ENCODE measurements at places on chromosomes 12 and 14.
A peak's percentile ranks its signal among the peaks of the same experiment; 100 is the strongest.

DNA sequence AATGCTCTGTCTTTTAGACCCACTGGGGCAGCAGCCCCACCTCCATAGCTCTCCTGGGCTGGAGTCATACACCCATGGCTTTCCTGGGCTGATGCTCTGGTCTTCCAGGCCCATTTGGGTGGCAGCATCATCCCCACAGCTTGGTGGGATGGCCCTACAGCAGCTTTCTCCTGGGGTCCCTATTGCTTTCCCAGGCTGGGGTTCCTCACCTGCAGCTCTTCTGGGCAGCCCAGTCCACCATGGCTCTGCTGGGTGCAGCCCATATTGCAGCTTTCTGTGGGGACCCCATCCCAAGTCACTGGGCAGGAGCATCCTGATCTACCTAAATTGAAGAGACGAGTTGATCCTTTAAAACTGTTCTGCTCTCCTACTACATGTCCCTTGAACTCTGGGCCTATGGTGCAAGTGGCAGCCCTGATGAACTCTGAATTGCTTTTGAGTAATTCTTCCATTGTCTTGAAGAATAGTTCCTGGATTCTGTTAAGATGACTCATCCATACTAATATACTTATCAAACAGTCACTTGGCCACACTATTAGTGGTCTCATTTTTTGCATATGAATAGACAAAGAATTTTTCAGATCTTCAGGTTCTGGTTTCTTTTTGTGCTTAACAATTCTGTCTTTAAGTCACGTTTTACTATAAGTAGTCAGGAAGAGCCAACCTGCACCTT is 390.1 kb downstream of the DPF3 start:
- no peak overlapping the region for H3K27ac ChIP-seq
- no peaks in the 10 kb centered on the region for H3K4me1 ChIP-seq
- H3K4me3 ChIP-seq = no peak overlapping the region
- no peaks in the 10 kb centered on the region for H3K36me3 ChIP-seq
- DNase-seq = no peak

DNA sequence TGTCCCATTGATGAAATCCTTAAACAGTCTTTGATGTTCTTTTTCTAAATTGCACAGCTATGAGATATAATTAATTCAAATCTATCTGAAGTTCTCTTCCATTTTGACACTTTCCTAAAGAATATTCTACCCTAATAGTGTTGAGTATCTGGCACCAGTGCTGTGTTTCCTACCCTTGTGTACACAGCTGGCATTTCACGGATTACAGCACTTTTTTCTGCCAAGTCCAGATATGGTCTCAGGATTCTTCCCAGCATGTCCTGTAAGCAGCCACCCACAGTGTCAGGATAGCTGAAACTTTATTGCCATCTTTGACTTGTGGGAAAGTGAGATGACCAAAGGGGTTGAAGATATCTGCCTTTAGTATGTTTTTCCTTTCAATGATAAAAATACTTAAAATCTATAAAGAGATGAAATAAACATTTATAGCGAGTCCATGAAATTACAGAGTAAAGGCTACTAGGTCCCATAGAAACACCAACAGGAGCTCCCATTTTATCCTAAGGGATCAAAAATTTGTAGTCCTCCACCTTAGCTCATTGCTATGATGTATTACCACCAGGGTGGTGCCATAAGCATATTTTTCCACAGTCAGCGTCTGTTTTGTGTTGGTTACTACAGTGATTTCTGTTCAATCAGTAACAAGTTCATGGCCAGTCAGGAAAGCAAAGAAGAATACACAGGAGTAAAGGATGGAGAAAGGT is 96.7 kb downstream of the TRHDE start:
- no peak for DNase-seq
- H3K27ac ChIP-seq = no peak overlapping the region
- H3K36me3 ChIP-seq = no peaks in the 10 kb centered on the region

GRCh38 chr12:501722-502447 is 42.1 kb downstream of the B4GALNT3 start:
- no peaks in the 10 kb centered on the region for H3K27me3 ChIP-seq
- no peak overlapping the region for H3K4me3 ChIP-seq
- no peak for DNase-seq
- H3K36me3 ChIP-seq = no peaks in the 10 kb centered on the region
- no peaks in the 10 kb centered on the region for H3K4me1 ChIP-seq

GRCh38 chr12:17661250-17661649 is 428.7 kb downstream of the RERGL start:
- H3K4me1 ChIP-seq = no peaks in the 10 kb centered on the region
- no peaks in the 10 kb centered on the region for H3K27me3 ChIP-seq
- DNase-seq = no peak
- no peaks in the 10 kb centered on the region for H3K36me3 ChIP-seq
- no peak overlapping the region for H3K4me3 ChIP-seq

DNA sequence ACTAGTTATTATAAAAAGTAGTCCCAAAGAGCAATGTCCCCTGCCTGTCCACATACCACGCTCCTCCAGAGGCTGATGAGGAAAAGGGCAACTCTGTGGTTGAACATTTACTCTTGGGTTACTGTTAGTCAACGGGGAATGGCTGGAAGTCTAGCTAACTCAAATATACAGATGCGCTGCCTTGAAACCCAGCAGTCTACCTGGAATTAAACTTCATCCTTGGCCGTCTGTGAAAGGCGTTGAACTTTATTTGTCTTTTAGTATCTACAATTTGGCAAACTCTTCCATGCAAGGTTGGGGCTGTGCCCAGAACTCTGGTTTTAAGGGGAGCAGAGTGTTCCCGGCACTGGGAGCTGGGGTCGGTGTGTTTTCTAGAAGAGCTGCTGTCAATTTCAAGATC is 3.9 kb upstream of the MEG3 start:
- H3K4me3 ChIP-seq = no peak overlapping the region
- H3K4me1 ChIP-seq = peaks cover 2% of the 10 kb centered on the region
- DNase-seq = peak; percentile 34
- H3K36me3 ChIP-seq = no peaks in the 10 kb centered on the region
- H3K27ac ChIP-seq = no peak overlapping the region

- no peak for DNase-seq
- no peaks in the 10 kb centered on the region for H3K36me3 ChIP-seq
- H3K27me3 ChIP-seq = no peaks in the 10 kb centered on the region
- no peak overlapping the region for H3K27ac ChIP-seq
- H3K4me3 ChIP-seq = no peak overlapping the region
- H3K4me1 ChIP-seq = no peaks in the 10 kb centered on the region
Measured at GRCh38 chr12:41903014-41903708, 241.5 kb downstream of the GXYLT1 start.

- no peaks in the 10 kb centered on the region for H3K27me3 ChIP-seq
- DNase-seq = peak; percentile 55
- no peak overlapping the region for H3K4me3 ChIP-seq
- H3K4me1 ChIP-seq = no peaks in the 10 kb centered on the region
- no peak overlapping the region for H3K27ac ChIP-seq
Measured at GRCh38 chr12:132550014-132550802, 60.2 kb downstream of the LRCOL1 start.

DNA sequence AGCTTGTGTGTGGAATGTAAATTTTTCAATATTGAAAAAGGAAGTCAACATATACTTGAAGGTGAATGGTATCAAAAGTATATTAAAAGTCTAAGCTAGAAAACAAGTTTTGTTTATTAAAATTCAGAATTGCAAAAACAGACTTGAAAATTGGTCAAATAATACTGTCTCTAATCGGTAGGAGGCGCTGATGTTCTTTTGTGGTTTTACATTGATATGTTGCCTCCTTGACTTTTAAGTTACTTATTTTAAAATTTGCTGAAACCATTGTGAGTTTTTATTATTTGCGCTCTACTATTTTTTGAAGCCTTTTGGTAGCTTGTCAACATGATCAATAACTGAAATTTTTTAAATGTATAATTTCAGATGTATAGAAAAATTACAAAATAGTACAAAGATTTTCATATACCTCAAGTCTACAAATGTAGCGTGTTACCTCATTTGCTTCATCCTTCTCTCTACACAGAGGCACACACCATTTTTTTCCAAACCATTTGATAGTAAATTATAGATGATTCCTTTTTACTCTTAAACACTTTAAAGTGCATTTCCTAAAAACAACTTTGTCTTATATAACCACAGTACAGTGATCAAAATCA is 6.9 kb downstream of the RTRAF start:
- no peaks in the 10 kb centered on the region for H3K36me3 ChIP-seq
- H3K27ac ChIP-seq = no peak overlapping the region
- H3K27me3 ChIP-seq = no peaks in the 10 kb centered on the region

- no peaks in the 10 kb centered on the region for H3K27me3 ChIP-seq
- peaks cover 2% of the 10 kb centered on the region for H3K4me1 ChIP-seq
- no peak overlapping the region for H3K4me3 ChIP-seq
- H3K27ac ChIP-seq = no peak overlapping the region
- H3K36me3 ChIP-seq = no peaks in the 10 kb centered on the region
Measured at GRCh38 chr12:14779834-14780233, 23.4 kb downstream of the WBP11 start.

DNA sequence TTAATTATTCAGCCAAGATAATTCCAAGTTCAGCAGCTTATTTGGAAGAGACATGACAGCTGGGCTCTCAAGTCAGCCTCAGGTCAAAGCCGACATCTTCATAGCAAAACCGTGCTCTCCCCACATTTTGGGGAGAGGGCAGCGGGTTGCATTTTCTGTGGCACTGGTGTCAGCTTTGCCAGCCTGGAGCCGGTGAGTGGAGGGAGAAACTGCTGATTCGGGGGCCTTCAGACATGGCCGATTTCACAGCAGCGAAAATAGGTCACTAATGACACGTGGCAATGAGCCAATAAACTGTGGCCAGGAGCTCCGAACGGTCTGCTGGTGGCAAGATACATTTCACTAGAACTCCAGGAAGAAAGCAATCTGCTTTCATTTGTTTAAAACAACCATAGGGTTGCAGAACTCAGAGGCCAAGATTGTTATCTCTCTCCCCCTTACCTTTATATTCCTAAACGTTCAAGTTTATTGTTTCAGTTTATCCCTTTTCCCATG is 173.2 kb downstream of the CAND1 start:
- peaks cover 2% of the 10 kb centered on the region for H3K4me1 ChIP-seq
- no peaks in the 10 kb centered on the region for H3K36me3 ChIP-seq
- no peak overlapping the region for H3K27ac ChIP-seq
- DNase-seq = no peak
- H3K27me3 ChIP-seq = no peaks in the 10 kb centered on the region

DNA sequence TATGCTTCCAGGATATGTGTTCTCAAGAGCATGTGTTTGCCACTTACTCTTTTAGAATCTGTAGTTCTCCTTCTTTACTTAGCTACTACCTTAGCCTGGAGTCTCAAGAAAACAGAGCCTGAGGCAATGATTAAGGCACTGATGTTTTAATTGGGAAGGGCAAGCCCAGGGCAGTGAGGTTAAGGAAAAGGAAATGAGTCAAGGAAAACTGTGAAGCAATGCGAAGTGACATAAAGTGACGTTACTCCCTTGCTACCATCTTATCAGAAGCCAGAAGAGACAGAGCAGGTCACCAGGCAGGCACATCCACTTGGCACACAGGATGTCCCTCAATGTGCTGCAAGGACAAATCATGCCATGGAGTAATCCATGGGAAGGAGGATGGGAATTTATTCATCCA is 11.3 kb upstream of the EML5 start:
- no peaks in the 10 kb centered on the region for H3K36me3 ChIP-seq
- no peak overlapping the region for H3K27ac ChIP-seq
- H3K4me1 ChIP-seq = no peaks in the 10 kb centered on the region
- H3K4me3 ChIP-seq = no peak overlapping the region
- no peak for DNase-seq

GRCh38 chr12:107519906-107520859 is 165.4 kb upstream of the PWP1 start:
- H3K27ac ChIP-seq = no peak overlapping the region
- no peak for DNase-seq
- no peaks in the 10 kb centered on the region for H3K4me1 ChIP-seq

DNA sequence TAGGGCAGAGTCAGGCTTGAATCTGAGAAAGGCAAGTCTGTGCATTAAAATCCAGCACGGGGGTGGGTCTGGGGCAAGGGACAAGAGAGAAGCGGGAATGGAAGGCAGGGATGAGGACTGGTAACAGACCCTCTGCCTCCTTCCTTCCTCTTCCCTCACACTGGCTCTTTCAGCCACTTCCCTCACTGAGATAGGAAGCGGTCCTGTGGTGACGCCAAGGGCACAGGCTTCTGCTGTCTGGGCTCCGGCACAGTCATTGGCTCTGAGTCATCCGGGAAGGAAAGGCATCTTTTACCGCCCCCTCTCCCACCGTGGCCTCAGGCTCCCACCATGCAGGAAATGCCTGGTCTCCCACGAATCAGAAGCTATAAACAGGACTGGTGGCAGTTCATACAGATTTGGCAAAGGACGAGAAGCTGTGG is 70.2 kb downstream of the ETV6 start:
- H3K4me1 ChIP-seq = peaks cover 5% of the 10 kb centered on the region
- H3K36me3 ChIP-seq = no peaks in the 10 kb centered on the region
- H3K27ac ChIP-seq = no peak overlapping the region

DNA sequence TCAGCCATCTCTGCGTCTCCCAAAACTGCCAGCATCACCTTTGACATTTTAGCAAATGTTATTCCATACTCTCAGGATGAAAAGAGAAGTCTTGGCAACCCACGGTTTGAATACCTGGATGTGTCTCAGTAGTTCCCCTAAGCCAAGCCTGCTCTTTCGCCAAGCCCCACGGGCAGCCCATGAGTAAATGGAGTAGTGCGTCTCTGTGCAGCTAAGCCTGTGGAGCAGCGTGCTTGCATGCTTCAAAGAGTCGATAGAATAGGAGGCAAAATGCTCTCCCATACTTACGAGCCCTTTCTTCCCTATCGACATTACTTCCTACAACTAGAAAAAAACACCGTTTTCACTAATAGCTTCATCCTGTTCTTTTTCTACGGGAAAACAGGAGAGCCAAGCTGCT is 634.5 kb upstream of the TMEM132C start:
- H3K4me1 ChIP-seq = no peaks in the 10 kb centered on the region
- DNase-seq = no peak
- no peaks in the 10 kb centered on the region for H3K27me3 ChIP-seq
- H3K36me3 ChIP-seq = no peaks in the 10 kb centered on the region

DNA sequence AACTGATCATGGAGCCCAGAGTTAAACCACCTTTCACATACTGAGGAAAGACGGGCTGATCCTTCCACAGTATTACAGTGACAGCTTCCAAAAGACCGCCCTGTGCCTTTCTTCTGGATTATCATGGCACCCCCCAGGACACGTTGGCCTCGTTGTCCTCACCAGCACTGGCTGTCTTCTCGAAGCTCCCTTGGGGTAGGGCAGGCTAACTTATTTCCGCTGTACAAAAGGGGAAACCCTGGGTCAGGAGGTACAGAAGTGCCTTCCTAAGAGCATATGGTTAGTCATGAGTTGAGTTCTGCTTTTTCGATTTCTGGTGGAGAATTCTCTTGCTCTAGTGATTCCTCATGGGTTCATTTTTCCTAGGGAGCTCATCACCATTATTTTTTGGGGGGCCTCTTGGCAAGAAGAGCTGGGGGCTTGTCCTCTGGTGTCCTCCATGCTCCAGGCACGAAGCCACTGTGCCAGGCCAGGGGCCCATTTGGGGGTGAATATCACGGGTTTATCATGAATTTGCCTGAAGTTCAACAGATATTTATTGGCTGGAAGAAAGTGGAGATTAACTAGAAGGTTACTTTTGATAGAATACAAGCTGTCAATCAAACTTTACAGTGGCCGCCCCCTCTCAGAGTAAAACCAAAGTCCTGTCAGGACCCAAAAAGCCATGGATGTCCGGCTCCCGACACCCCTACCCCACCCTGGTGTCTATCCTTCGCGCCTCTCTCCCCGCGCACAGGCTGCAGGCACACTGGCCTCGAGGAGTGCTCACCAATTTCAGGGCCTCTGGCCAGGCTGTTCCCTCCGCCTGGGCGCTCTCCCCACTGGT is 8.8 kb upstream of the TRAF3 start:
- H3K27ac ChIP-seq = no peak overlapping the region
- H3K36me3 ChIP-seq = no peaks in the 10 kb centered on the region
- no peak overlapping the region for H3K4me3 ChIP-seq
- no peak for DNase-seq
- no peaks in the 10 kb centered on the region for H3K4me1 ChIP-seq
